Body of pancreas (tissue), 4 donors: ENCODE measurements at places on chromosomes 13 and 19. TPM values are rescaled to one million over a fixed set of nuclear protein-coding genes. Genes with fewer than 3 reads are reported as not detected.

Gene THSD1
- total RNA-seq = 1.3 TPM

- no peaks in the 10 kb centered on the region for H3K27me3 ChIP-seq
Measured at GRCh38 chr13:86681223-86681622, 882.0 kb upstream of the SLITRK6 start.

Gene CYP4F2
- total RNA-seq = not detected

Gene ADGRE2
- total RNA-seq = 1.3 TPM

DNA sequence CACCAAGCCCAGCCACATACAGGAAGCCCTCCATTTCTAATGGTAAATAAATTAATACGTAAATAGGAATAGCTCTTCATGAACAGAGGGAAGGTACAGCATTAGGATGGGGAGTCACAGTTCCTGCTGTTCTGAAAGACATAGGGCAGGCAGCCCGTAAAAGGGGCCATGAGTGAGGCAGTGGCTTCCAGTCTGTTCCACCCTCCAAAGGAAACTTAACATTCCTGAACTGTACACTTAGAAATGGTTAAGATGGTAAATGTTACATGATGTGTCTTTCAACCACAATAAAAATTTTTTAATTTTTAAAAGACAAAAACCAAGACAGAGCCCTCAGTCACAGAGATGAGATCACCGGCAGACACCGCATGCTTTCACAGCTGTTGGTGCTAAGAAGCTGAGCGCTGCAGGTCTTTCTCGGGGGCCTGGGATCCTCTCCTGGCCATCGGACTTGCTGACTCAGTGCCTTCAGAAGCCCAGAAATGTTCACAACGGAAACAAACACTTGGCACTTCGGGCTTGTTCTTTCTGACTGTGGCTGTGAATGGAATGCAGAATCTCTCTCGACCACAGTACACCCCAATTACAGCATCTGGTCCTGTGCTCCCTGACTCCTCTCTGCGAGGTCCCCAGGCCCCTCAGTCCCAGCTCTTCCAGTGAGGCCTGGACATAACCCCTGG lies 36.4 kb downstream of the EPS15L1 start:
- no peaks in the 10 kb centered on the region for H3K27me3 ChIP-seq
- H3K4me3 ChIP-seq = no peak overlapping the region
- H3K36me3 ChIP-seq = peaks cover 5% of the 10 kb centered on the region
- H3K4me1 ChIP-seq = no peaks in the 10 kb centered on the region
- DNase-seq = peak; percentile 33

Gene CPB2
- not detected for total RNA-seq

Gene OR7C1
- not detected for total RNA-seq

- no peaks in the 10 kb centered on the region for H3K36me3 ChIP-seq
- no peak overlapping the region for H3K27ac ChIP-seq
- H3K4me3 ChIP-seq = no peak overlapping the region
- H3K27me3 ChIP-seq = no peaks in the 10 kb centered on the region
- peaks cover 7% of the 10 kb centered on the region for H3K4me1 ChIP-seq
Measured at GRCh38 chr19:9671655-9672054, 3.2 kb downstream of the ZNF562 start.

Gene ZNF135
- 4.9 TPM for total RNA-seq

Gene CEACAM20
- not detected for total RNA-seq

- DNase-seq = no peak
- H3K4me1 ChIP-seq = no peaks in the 10 kb centered on the region
- no peak overlapping the region for H3K4me3 ChIP-seq
- H3K36me3 ChIP-seq = no peaks in the 10 kb centered on the region
- no peak overlapping the region for H3K27ac ChIP-seq
Measured at GRCh38 chr13:102703726-102704035, 8.8 kb upstream of the METTL21C start.

Gene SPC24
- 1.8 TPM for total RNA-seq

DNA sequence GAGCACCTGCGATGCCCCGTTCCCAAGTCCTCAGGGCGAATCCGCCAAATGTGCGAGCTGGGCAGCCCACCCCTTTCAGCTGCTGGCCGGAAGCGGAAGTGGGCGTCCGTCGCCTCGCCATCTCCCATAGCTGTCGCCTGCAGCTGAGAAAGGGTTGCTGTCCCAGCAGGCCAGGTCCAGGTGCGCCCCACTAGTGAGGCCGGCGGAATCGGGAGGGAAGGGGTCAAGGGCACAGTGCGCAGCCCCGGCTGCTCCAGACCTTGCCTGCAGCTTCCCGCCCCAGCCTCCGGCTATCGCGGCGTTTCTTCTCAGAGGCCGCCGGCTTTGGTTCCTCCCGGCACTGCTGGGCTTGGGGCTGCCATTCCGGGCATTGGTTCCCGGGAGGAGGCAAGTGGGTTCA lies at the start of gene ZNF177:
Gene ZNF177, plus strand, starts transcription at position 109 of the 400 bp plus-strand sequence. CDS start 15,299 bp downstream, outside the sequence.
- peaks cover 4% of the 10 kb centered on the region for H3K36me3 ChIP-seq
- H3K27me3 ChIP-seq = no peaks in the 10 kb centered on the region
- no peak within 1 kb of the TSS for H3K4me3 ChIP-seq
- H3K4me1 ChIP-seq = no peaks in the 10 kb centered on the region
- no peak within 1 kb of the TSS for H3K27ac ChIP-seq
- DNase-seq = no peak

GRCh38 chr13:19713186-19713965 lies 69.4 kb downstream of the PSPC1 start:
- no peak overlapping the region for H3K4me3 ChIP-seq
- no peaks in the 10 kb centered on the region for H3K36me3 ChIP-seq
- H3K27ac ChIP-seq = no peak overlapping the region
- DNase-seq = no peak
- no peaks in the 10 kb centered on the region for H3K27me3 ChIP-seq
- no peaks in the 10 kb centered on the region for H3K4me1 ChIP-seq

DNA sequence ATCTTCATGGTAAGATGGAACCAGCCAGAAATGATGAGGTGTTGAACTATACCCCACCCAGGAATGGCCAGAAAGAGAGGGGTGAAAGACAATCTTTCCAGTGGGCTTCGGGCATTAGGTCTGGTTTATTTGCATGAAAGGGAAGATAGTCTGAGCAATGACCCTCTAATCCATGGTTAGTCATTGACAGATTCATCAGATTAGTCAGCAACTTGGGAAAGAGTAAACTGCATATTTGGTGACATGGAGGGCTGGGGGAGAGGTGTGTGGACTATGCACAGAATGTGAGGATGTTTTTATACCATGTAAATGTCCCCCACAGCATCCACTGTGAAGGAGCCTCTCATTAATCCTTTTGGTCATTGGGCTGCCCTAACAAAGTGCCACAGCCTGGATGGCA lies 30.1 kb upstream of the USP12 start:
- H3K4me3 ChIP-seq = no peak overlapping the region
- H3K4me1 ChIP-seq = no peaks in the 10 kb centered on the region
- no peaks in the 10 kb centered on the region for H3K36me3 ChIP-seq
- H3K27me3 ChIP-seq = no peaks in the 10 kb centered on the region

GRCh38 chr19:54955376-54955775 lies 8.0 kb upstream of the NLRP7 start:
- no peak for DNase-seq
- no peaks in the 10 kb centered on the region for H3K27me3 ChIP-seq
- no peaks in the 10 kb centered on the region for H3K36me3 ChIP-seq
- no peaks in the 10 kb centered on the region for H3K4me1 ChIP-seq
- H3K27ac ChIP-seq = no peak overlapping the region

DNA sequence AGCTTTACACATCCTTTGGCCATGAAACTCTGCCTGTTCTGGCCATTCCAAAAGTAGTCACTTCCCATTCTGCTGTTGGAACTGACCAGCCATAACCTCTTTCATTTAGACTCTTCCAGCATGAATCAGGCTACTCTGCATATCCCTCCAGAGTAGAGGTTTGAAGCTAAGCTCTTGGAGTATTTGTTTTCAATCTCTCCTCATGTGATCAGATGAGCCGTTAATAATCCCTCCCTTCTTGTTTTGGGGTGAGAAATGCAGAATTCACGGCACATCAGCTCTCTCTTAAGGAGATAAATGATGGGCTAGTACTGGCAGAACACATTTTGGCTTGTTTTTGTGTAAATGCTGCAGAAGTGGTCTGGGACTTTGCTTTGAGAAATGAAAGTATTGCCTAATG lies 519.9 kb downstream of the PCDH17 start:
- H3K36me3 ChIP-seq = no peaks in the 10 kb centered on the region
- no peaks in the 10 kb centered on the region for H3K4me1 ChIP-seq
- no peaks in the 10 kb centered on the region for H3K27me3 ChIP-seq
- no peak overlapping the region for H3K27ac ChIP-seq
- H3K4me3 ChIP-seq = no peak overlapping the region
- no peak for DNase-seq

GRCh38 chr19:34711890-34712289 lies 22.2 kb upstream of the ZNF181 start:
- DNase-seq = no peak
- no peaks in the 10 kb centered on the region for H3K27me3 ChIP-seq
- H3K4me3 ChIP-seq = no peak overlapping the region
- H3K4me1 ChIP-seq = peaks cover 8% of the 10 kb centered on the region

DNA sequence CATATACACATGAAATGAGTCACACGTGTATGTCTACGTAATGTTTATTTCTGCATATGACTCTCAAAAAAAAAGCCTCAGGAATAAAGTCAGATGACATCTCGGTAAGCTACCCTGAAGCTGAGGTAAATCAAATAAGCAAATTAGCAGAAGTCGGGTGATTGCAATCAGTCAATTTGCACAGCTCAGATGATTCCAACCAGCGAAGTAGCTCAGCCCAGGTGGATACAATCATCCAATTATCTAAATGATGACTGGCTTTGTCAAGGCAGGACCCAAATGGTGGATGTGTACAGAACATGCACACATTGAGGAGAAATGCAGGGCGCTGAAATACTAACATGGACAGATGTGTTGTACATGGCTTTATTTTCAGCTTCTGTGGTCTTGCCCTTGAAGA lies 148.5 kb downstream of the ZNF486 start:
- H3K36me3 ChIP-seq = no peaks in the 10 kb centered on the region
- H3K4me3 ChIP-seq = no peak overlapping the region
- no peak for DNase-seq
- peak overlapping the region; percentile 9 for H3K27ac ChIP-seq
- no peaks in the 10 kb centered on the region for H3K27me3 ChIP-seq
- peaks cover 42% of the 10 kb centered on the region for H3K4me1 ChIP-seq
